Muscle of leg (tissue), 16 donors: ENCODE measurements at places on chromosomes 7 and 10. TPM values are rescaled to one million over a fixed set of nuclear protein-coding genes. Genes with fewer than 3 reads are reported as not detected.

DNAH11 gene
- polyA plus RNA-seq, result 0.31 TPM

AKR1B1 gene
- 117 TPM for polyA plus RNA-seq

PDE6C gene
- 1.2 TPM for polyA plus RNA-seq

PLAC9 gene
- polyA plus RNA-seq, result 107 TPM

ARHGAP12 gene
- polyA plus RNA-seq, result 22.8 TPM

TNKS2 gene
- polyA plus RNA-seq, result 34.7 TPM

FAM237B gene
- 0.08 TPM for polyA plus RNA-seq

IL6 gene
- 0.26 TPM for polyA plus RNA-seq

ZNF736 gene
- polyA plus RNA-seq, result 6.8 TPM

LBX1 gene
- polyA plus RNA-seq, result 6.3 TPM

NPS gene
- not detected for polyA plus RNA-seq

MUC12 gene
- polyA plus RNA-seq, result 0.71 TPM

CALHM1 gene
- polyA plus RNA-seq, result 0.05 TPM

FRMD4A gene
- 41.3 TPM for polyA plus RNA-seq

NEBL gene
- polyA plus RNA-seq, result 1.3 TPM
